Fibroblast of the aortic adventitia (primary cell): ENCODE measurements at places on chromosomes 7 and 10.

DNA sequence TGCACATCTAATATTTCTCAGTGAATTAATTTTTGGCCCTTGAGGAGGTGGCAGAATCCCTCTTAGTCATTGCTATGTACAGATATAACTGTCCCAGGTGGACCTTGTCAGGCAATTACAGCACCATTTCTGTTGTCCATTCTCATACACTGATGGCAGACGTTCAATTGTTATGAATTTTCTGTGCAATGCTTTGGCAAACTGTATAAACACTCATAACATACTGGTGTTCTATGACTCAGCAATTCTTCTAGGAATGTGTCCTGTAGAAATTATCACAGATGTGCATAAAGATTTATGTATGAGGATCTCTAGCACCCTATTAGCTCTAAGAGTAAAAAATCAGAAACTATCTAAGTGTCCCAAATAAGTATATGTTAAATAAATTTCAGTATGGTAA lies 80.8 kb downstream of the DNAJB9 start:
- DNase-seq, result peak; percentile 73

DNA sequence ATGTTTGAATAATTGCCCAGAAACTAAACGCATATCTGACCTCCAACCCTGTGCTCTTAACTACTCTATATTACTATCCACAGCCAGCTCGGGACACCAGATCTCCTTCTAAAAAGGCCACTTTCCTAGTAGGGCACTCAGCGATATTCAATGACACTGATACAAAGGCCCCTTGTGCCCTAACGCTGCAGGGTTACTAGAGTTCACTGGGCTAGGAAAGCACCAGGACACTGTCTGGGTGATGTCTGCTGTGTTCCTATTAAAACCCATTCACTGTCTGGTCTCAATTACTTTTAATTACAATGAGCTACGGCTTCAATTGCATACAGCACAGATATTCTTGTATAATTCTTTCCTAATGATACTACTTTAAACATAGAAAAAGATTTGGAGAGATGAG lies 91.7 kb downstream of the SORCS1 start:
- DNase-seq, result no peak

DNA sequence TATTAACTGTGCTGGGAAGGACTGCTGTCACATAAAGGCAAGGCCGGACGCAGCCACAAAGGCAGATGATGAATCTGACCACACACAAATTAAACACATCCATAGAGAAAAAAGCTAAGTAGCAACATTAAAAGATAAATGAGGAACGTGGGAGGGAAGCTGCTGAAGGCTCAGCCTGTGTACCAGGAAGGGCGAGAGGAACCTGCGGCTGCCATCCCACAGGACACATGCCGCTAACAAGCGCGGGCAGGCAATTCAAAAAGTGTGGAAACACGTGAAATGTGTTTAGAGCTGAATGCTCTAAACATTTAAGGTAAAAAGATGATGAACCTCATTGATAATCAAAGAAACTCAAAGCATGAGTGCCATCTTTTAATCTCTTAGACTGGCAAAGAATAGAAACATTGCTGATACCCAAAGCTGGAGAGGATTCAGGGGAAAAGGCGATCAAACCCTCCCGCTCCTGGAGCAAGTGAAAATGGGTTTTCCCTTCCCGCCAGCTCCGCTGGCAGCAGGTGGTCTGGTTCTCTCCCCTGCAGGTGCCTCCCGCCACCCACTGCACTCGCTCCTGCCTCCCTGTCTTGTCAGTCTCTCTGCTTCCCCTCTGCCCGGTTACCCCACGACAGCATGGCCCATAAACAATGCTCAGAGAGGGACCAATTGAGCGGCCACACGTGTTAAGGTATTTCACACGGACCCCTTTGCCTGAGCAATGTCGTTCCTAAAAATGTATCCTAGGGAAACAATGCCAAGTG lies 4.2 kb downstream of the STK32C start:
- DNase-seq, result no peak

DNA sequence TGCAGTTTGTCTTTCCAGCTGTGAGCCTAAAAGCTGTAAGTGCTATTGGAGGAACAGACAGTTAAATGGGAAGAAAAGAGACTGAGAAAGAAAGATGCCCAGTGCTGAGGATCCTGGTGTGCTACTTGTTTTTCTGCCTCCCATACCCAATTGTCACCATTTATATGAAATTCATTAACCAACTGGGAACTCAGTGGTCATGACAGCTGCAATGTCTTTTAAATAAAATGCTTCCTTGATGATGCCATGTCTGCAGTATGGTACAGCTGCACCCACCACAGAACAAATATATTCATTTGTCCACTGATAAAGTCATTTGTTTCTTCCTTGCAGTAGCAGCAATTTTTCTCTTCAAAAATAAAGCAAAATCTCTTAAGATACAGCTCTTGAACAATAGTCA lies 15.6 kb upstream of the RTKN2 start:
- DNase-seq, result no peak

- DNase-seq, result peak; percentile 70
Observed at GRCh38 chr10:23994459-23995046, 214.4 kb upstream of the KIAA1217 start.

GRCh38 chr7:18575622-18576572 lies 80.3 kb downstream of the HDAC9 start:
- DNase-seq, result no peak

DNA sequence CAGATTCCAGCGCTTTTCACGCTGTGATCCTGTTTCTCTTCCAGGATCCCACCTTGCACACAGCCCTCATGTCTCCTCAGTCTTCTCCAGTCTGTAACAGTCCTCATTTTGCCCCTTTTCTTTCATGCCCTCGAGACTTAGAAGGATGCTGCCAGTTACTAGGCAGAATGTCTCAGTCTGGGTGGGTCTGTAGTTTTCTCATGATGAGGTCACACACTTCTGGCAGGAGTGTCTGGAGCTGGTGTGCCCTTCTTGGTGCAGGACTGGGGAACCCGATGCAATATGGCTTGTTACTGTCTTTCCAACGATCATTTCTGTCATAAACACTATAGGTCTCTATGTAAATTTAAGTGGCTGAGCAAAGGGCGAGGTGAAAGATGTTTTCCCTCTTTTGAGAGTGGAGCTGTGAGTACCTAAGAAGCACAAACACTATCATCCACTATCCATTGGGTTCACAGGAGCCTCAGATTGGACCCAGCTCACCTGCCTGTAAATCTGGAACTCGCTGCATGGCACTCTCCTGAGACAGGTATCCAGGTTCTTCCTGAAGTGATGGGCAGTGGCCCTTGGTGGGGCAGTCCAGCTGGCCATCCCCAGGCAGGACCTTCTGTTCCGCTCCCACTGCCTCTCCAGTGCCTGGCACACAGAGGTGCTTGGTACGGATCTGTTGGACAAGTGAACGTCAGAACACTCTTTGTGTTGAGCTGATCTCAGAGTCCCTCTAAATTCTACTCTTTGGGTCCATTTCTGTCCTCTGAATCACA lies 64.3 kb upstream of the ZNF32 start:
- DNase-seq, result peak; percentile 19

DNA sequence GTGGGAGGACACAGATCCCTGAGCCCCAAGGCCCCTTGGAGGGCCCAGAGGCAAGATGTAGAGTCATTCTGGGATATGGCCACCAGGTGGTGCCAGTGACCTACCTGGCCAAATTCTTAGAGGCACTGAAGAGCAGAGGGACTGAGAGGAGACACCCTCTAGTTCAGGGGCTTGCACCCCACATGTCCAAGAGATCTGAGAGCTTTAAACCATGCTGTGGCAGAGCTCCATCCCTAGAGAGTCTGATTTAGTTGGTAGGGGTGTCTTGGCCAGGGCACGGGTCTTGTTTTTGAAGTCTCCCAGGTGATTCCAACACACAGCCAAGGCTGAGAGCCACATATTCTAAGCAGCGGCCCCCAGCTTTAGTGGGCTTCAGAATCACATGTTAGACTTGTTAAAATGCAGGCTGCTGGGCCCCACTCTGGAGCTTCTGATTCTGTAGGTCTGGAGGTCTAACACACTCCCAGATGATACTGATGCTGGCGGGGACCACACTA lies 52.5 kb downstream of the PRF1 start:
- DNase-seq, result peak; percentile 75

GRCh38 chr7:151351967-151352366 lies 10.4 kb downstream of the NUB1 start:
- DNase-seq, result no peak

GRCh38 chr7:64498270-64498669 lies 64.6 kb downstream of the ZNF680 start:
- DNase-seq, result no peak

DNA sequence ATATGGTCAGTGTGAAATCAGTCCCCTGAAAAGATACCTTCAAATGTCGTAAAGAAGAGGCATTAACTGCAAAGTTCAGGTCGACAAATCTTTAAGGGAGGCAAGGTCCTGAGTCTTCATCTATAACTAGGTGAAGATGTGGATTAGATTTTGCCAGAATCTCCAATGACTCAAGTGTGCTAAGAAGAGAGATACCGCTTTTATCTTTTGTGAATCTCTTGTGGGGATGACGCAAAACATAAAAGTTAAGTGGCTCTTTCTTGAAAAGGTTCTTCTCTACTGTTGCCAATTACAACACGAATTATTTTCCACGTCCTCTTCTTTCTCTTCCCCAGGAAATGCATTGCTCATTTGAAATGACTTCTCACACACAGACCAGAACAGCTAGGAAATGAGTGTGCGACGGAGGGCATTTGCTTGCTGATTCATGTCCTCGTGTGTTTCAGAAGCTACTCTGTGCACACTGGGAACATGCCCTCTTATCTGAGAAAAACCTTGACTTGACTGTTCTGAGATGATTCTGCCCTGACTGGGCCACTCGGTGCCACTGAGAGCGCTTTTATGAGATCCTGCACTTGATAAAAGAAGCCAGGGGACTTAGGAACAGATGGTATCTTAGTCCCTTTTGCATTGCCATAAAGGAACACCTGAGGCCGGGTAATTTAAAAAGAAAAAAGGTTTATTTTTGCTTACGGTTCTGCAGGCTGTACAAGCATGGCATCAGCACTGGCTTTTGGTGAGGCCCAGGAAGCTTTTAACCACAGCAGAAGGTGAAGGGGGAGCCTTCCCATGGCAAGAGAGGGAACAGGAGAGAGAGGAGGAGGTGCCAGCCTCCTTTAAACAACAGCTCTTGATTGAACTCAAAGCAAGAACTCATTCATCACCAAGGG lies 169.5 kb upstream of the PFKP start:
- DNase-seq, result peak; percentile 2

GRCh38 chr7:139798892-139799291 lies 21.1 kb upstream of the HIPK2 start:
- no peak for DNase-seq

DNA sequence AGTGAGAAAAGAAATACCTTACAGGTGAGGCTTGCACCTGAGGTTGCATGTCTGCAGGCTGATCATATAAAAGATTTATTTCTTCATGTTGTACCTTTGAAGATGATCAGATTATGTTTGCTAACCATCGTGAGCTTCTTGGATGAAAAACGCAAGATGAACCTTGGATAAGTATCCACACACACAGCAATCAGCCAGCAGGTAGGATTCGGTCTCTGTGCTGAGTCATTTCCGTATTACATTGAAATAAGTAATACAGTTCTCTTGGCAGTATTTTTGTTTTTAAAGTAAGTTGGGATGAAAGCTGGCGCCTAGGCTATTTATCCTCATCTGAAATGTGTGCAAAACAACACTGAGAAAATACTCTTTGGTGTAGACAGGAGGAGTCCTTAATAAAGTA lies 109.0 kb upstream of the PRKCQ start:
- DNase-seq, result no peak

DNA sequence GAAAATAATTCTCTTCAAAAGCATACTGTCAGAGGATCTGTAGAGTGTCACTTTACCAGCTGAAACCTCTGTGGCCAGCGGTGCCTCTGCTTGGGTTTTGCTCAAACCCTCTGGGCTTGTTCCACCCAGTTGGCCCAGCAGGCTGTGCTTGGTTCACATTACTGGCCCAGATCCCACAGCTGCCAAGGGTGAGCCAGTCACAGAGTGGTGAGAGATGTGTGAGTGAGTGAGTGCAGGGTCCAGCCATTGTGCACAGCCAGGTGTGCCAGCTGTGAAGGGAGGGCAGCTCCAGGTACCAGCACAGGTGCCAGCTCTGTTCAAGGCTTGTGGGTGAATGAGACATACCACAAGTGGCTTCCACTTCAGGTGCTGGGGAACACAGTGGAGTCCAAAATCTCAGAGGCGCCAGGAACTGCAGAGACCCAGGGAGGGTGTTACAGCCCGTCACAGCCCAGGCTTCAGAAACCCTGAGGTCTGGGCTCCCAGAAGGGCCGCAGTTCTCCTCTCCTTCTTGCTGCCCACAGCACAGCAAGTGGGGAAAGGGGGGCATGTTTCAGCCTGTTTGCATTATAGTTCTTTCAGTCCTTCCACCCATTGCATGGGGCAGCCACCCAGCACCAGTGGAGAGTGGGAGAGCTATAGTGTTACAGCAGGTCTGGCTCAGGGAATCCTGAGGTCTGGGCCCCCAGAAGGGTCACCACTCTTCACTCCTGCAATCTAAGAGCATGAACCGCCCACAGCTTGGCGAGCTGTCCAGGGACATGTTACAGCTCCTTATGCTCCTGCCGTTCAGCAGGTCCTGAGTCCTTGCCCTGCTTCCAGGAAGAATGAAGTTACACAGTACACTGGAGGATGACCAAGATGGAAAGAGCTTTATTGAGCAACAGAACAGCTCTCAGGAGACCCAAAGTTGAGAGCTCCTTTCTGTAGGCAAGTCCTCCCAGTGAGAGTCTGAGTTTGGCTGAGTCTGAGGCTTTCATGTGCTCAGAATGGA lies 931.7 kb upstream of the SORCS1 start:
- DNase-seq, result no peak

GRCh38 chr7:114645451-114645850 lies 230.8 kb downstream of the FOXP2 start:
- no peak for DNase-seq

GRCh38 chr10:29379208-29379607 lies 90.3 kb downstream of the LYZL1 start:
- no peak for DNase-seq

DNA sequence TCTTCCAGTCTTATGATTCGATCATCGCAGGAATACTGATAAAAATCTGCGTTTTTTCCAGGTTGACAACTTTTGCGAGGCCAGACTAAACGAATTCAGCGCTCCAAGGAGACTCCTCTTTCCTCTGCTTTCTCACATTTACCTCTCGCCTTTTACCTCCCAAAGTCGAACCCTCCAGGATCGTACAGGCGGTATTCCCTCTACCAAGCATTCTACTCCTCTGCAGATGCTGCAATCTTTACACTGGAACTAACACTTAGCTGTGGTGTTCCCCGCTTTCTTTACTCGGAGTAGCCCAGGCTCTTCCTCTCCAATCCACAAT lies 449 bp downstream of the NUDT5 start:
- DNase-seq, result no peak

- DNase-seq, result no peak
Observed at GRCh38 chr10:84156009-84156408, 16.7 kb downstream of the GHITM start.
